Stimulated activated CD4-positive, alpha-beta T cell treated with anti-CD3 and anti-CD28 coated beads, TNF-alpha, amount 100 ng/mL, for 24 hours (primary cell): ENCODE measurements at places on chromosomes 1 and 21.

- DNase-seq, result no peak
Observed at GRCh38 chr21:44552681-44553080, 1.4 kb upstream of the KRTAP10-2 start.

DNA sequence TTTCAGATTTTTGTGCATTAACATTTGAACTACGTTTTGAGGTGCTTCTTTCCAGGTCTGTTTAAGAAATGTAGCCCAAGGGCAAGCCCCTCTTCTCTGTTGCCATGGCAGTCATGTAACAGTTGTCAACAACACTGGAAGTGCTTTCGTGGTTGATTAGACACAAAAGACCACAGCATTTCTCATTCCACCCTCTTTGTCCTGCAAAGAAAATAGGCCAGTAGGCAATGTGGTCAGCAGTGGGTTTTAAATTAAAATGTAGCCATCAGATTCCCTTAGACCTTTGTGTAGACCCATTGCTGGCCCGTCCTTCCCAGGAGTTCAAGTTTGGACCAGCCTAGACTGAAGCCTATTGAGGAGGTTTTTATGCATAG is 35.4 kb downstream of the VANGL1 start:
- no peak for DNase-seq

DNA sequence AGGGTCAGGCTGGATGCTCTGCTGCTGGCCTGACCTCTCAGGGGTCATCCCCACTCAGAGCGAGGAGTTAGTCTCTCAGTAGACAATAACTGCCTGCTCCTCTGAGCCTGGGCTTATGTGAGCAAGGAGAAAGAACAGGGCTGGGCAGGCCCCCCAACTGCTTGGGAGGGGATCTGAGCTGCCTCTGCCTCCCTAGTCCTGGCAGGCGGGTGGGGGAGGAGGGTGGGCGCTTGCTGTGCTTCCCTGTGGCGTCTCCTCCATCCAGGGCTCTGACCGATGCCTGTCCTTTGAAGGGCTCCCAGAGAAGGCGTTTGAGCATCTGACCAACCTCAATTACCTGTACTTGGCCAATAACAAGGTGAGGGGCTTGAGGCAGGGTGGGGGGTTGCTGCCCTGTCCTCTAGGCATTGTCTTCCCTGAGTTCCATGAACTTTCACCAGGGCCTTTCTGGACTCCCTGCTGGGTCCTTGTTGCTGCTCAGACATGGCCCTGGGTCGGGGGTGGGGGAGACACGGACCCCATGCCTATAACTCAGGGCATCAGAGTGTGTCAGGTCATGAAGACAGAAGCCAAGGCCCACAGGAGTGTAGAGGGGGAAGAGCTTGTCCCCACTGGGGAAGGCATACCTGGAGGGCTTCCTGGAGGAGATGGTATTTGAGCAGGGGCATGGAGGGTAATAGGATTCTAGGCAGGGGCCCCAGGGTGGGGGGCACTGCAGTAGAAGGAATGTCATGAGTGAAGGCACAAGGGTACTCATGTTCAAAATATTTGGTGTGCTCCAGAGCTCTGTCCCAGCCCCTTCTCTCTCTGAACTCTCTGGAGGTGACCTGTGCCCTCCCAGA is 12.5 kb downstream of the PODN start:
- no peak for DNase-seq

DNA sequence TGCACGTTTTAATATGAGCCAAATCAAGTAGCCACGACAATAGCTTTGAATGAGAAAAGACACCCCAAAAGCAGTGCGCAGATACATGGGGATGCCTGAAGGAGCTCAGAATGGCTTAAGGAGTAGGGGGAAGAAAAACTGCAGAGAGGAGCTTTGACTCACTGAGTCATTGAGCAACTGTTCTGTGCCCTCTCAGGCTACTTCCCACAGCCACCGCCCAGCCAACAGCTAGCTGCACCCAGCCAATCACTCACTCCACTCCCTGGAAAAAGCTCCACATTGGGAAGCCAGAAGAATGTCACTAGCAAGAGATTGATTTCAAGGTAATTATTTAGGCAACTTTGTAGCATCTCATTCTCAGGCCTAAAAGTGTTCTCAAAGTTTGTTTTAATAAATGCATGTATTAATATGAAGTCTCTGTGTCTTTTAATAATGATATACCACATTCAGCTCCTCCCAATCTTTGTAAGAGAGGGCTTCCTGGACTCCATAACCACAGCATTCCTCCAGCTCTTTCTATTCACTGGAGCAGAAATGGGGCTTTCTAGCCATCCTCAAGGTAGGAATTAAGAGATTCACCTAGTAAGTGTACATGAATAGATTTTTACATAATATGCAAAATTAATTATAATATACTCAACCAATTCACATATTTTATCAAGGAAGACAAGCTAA is 16.8 kb downstream of the DUSP10 start:
- DNase-seq, result no peak

- DNase-seq, result no peak
Observed at GRCh38 chr1:93821423-93822144, 57.4 kb downstream of the DNTTIP2 start.

GRCh38 chr1:233607252-233608119 is 6.4 kb upstream of the KCNK1 start:
- DNase-seq, result no peak

DNA sequence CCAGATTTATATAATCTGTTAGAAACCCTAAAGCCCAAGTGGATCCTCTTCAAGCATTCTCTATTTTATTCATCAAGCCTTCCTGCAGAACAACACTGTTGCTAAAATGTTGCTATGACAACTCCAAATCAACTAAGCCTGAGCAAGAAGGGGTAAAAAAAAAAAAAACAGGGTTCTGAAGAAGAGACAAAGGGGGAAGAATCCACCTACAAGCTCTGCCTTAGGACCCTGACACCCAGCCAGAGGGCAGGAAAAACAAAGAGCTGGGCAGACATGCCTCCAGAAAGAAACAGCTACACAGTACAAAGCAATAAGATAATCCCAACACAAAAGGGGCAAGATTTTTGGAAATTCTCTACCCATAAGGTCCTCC is 1.3 kb downstream of the USF1 start:
- DNase-seq, result no peak

- DNase-seq, result no peak
Observed at GRCh38 chr1:170672316-170672715, 8.4 kb downstream of the PRRX1 start.

DNA sequence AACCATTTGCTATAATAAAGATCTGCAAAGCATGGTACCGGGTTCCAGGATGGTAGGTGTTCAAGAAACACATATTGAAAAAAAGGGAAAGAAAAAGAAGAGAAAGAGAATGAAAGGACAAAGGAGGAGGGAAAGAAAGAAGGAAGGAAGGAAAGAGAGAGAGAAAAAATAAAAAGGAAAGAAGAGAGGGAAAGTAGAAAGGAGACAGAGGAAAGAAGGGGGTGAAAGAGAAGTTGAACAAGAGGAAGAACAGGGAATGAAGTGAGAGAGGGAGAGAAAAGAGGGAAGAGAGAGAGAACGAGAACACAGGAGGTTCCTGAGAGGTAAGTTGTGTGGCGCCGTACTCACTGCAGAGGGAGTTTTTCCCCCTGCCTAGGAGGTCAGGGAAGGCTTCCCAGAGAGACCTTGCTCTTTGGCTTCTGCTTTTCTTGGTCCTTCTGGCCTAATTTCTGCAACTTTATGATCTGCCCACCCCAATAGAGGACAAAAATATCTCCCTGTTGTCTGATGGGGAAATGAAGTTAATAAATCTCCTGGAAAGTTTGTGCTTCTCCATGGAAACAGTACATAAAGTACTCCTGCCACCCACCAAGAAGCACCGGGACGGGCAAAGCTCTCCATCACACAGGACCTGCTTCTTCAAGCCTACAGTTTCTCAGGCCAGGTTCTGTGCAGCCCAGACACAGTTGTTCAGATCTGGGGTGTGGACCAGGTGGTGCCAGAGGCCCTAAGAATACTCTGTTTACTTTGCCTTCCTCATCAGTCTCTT is 124.8 kb downstream of the ROR1 start:
- no peak for DNase-seq

- no peak for DNase-seq
Observed at GRCh38 chr1:1299686-1300351, 7.9 kb downstream of the ACAP3 start.

DNA sequence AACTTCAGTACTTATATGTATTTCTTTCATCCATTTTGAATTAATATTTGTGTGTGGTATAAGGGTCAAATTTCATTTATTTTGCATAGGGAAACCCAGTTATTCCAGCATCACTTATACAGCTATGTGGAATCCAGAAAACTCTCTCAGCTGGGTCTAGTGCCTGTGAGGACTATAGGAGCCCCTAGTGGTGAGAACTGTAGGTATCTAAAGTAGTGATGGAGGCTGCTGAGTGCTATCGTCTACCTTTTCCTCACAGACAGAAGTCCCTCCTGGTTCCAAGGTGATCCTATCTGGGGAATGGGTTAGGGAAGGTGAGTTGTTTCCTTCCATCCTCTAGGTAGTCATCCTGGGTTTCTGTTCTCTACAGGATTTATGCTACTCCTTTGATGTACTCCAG is 352.0 kb upstream of the C1orf87 start:
- DNase-seq, result no peak

- DNase-seq, result no peak
Observed at GRCh38 chr1:180837020-180837419, 75.7 kb upstream of the KIAA1614 start.

GRCh38 chr21:45828580-45829570 is 152.7 kb upstream of the COL6A1 start:
- no peak for DNase-seq

GRCh38 chr1:71502006-71502405 is 421.2 kb upstream of the ZRANB2 start:
- DNase-seq, result no peak

GRCh38 chr1:172004671-172005070 is 163.4 kb downstream of the DNM3 start:
- no peak for DNase-seq

DNA sequence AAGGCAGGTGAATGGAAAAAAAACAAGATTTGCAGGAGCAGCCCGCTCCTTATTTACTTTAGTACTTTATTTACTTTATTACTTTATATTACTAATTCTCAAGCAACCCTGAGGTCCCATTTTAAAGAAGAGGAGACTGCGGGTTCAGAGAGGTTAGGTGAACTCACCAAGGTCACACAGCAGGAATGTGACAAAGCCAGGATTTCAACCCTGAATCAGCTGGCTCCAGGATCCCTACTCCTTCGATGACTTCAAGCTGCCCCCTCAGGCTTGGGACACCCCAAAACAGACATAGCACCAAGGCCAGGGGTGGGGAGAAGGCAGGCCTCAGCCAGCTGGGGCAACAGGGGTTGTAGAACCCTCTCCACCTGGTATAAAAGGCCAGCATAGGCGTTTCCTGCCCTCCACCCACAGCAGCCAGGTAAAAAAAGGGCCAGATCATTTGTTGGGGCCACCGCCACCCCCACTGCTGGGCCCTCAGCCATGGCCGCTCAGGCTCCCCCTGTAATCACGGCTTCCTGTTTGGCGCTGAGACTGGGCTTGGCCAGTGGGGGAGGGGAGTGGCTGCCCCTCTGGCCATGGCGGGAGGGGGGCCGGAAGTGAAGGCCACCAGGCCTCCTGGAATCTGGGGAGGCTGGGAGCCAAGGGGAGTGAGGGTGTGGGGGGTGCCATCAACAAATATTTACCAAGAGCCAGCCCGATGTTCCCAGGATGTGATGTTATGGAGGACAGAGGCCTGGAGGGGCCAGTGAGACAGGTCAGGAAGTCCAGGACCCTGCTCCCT is 6.6 kb downstream of the SDC3 start:
- no peak for DNase-seq

- no peak for DNase-seq
Observed at GRCh38 chr1:183103147-183103546, 79.9 kb downstream of the LAMC1 start.

- DNase-seq, result no peak
Observed at GRCh38 chr1:8800416-8800815, 17.0 kb downstream of the RERE start.

DNA sequence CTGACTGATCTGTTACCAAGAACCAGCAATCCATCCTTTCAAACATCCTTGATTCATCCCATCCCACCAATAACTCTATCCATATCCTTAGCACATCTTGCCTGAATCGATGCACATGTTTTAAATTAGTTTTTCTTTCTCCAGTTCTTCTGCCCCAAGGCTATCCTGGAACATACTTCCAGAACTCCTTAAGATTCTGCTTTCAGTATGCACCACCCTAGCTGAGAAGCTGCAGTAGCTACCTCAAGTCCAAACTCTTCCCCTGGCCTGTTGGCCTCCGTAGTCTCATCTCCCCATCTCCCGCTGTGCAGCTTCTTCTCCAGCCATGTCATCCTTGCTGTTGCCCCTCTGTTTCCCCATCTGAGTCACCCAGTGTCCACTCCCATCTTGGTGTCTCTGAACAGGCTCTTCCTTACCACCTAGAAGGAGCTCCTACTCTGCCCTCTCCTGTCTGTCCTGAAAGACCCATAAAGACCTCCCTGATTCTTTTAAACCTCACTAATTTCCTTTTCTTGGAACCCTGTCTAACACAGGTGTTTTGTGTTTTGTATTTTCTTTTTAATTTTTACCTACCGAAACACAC is 108.0 kb downstream of the SGIP1 start:
- no peak for DNase-seq

DNA sequence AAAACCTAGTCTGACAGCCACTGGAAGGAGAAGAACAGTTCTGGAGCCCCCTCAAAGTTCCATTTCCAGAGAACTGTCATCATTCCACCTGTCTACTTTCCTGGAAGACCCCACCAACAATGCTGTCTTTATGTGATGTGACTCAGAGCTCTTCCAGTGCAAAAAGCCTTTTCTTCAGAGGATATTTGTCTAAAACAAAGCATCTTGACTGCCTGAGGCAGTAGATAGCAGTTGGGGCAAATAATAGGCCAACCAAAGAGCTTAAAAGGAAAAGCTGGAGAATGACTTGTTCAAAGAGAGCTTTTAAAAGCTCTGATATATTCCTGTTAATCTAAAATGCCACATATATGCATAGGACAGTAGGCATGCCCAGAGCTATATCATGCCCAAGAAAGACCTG is 62.6 kb downstream of the MIS18A start:
- DNase-seq, result no peak

GRCh38 chr1:5982276-5982675 is 9.9 kb downstream of the NPHP4 start:
- DNase-seq, result no peak

DNA sequence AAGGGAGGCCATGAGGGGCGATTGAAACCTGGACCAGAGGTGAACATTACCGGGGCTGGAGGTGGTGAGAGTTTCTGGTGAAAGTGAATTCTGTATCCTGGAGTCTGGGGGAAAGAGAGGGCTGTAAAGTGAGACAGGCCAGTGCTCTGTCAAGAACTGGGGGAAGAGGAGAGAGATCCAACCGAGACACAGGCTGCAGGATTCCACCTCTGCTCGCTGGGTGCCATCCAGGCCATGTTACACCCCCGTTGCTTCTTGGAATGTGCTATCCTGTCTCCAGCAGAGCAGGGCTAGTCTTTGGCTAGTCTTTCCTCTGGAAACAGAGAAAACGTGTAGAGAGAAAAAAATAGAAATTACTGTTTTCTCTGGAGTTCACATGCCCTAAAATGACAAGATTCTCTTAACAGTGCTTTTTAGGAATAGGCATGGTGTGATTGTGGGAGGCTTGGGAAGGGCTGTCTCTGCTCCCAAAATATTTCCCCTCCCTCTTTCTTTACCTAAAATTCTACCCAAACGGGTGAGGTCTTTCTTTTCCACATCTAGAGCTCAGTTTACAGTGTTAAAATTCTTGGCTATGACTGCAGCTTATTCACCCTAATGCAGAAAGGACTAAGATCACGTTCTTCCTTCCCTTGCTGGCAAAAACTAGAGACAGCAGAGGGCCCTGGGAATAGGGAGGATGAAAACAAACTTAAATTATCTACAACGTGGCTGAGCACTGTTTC is 16.5 kb upstream of the OVAAL start:
- DNase-seq, result no peak

GRCh38 chr1:47559944-47560695 is 122.3 kb downstream of the FOXD2 start:
- no peak for DNase-seq
